ENCODE measurements at places on chromosomes 6 and 20.

DNA sequence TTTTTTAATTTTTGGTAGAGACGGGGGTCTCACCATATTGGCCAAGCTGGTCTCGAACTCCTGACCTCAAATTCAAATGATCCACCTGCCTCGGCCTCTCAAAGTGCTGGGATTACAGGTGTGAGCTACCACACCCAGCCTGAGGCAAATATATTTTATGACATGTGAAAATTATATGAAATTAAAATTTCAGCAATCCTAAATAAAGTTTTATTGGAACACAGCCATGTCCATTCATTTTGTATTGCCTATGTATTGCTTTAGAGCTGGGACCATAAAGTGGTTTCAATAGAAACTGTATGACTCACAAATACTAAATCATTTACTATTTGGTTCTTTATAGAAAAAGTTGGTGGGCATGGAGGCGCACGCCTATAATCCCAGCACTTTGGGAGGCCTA lies 32.0 kb upstream of the GCM1 start:
- DNase-seq: no peak
- H3K36me3 ChIP-seq: no peaks in the 10 kb centered on the region
- no peaks in the 10 kb centered on the region for H3K4me1 ChIP-seq
- no peaks in the 10 kb centered on the region for H3K27me3 ChIP-seq
- no peak overlapping the region for H3K4me3 ChIP-seq

- DNase-seq: no peak
- no peaks in the 10 kb centered on the region for H3K27me3 ChIP-seq
- no peak overlapping the region for H3K27ac ChIP-seq
- no peaks in the 10 kb centered on the region for H3K36me3 ChIP-seq
- H3K4me3 ChIP-seq: no peak overlapping the region
- H3K4me1 ChIP-seq: no peaks in the 10 kb centered on the region
These were observed 678.7 kb upstream of the ADGRB3 start for GRCh38 chr6:67956352-67956751.

GRCh38 chr6:159118924-159119323 lies 50.3 kb upstream of the FNDC1 start:
- no peak overlapping the region for H3K4me3 ChIP-seq
- H3K4me1 ChIP-seq: no peaks in the 10 kb centered on the region
- H3K36me3 ChIP-seq: no peaks in the 10 kb centered on the region
- H3K27ac ChIP-seq: no peak overlapping the region
- no peak for DNase-seq
- no peaks in the 10 kb centered on the region for H3K27me3 ChIP-seq

DNA sequence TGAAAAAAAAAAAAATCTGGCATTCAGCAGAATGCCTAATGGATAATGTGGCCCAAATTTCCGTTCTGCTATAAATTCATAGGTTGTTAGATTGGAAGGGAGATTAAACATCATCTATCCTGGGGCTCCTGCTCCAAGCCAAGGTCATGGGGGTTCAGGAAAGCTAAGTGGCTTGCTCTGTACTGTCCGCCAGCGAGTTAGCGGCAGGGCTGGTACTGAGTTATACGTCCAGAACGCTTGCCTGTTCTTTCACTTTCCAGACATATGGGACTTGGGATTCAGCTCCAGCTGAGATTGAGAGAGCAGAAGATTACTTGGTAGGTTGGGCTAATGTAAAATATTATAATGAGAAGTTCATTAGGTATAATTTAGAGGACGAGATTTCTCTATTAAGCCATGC lies 858 bp downstream of the RWDD1 start:
- H3K27ac ChIP-seq: peak overlapping the region; percentile 93
- H3K4me1 ChIP-seq: no peaks in the 10 kb centered on the region
- no peaks in the 10 kb centered on the region for H3K36me3 ChIP-seq
- no peak for DNase-seq

- H3K27me3 ChIP-seq: no peaks in the 10 kb centered on the region
- no peak for DNase-seq
- no peaks in the 10 kb centered on the region for H3K4me1 ChIP-seq
- no peak overlapping the region for H3K4me3 ChIP-seq
- peak overlapping the region; percentile 83 for H3K27ac ChIP-seq
These were observed 257.5 kb downstream of the ARID1B start for GRCh38 chr6:157034436-157035230.

GRCh38 chr6:91298543-91299145 lies 711.8 kb upstream of the MAP3K7 start:
- H3K27me3 ChIP-seq: no peaks in the 10 kb centered on the region
- no peak overlapping the region for H3K27ac ChIP-seq
- H3K4me3 ChIP-seq: no peak overlapping the region
- H3K36me3 ChIP-seq: no peaks in the 10 kb centered on the region

- no peaks in the 10 kb centered on the region for H3K4me1 ChIP-seq
- no peaks in the 10 kb centered on the region for H3K36me3 ChIP-seq
- no peaks in the 10 kb centered on the region for H3K27me3 ChIP-seq
- no peak for DNase-seq
- no peak overlapping the region for H3K27ac ChIP-seq
These were observed 79.6 kb downstream of the REV3L start for GRCh38 chr6:111403388-111403787.

GRCh38 chr20:15475483-15475882 lies 1097.8 kb downstream of the KIF16B start:
- H3K4me1 ChIP-seq: no peaks in the 10 kb centered on the region
- H3K27me3 ChIP-seq: no peaks in the 10 kb centered on the region
- H3K4me3 ChIP-seq: no peak overlapping the region
- no peaks in the 10 kb centered on the region for H3K36me3 ChIP-seq

- DNase-seq: no peak
- H3K4me1 ChIP-seq: no peaks in the 10 kb centered on the region
These were observed 127.8 kb downstream of the LRRC1 start for GRCh38 chr6:53922539-53922981.

DNA sequence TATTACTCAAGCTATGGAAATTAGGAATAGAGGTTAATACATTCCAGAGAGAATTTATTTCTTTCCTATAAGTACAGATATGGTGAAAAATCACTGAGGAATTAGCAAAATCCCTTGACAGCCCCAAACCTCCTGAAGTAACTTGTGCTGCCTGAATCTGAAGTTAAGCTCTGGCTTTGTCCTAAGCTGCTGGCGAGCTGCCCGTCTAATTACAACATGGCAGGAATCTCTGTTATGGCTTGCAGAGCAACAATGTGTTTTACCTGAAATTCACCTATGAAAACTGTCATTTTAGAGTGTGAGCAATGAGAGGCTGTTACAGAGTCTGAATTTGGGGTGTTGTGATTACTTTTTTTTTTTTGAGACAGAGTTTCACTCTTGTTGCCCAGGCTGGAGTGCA lies 22.5 kb upstream of the IYD start:
- H3K4me3 ChIP-seq: no peak overlapping the region
- H3K36me3 ChIP-seq: no peaks in the 10 kb centered on the region
- no peaks in the 10 kb centered on the region for H3K4me1 ChIP-seq
- DNase-seq: no peak
- no peaks in the 10 kb centered on the region for H3K27me3 ChIP-seq

DNA sequence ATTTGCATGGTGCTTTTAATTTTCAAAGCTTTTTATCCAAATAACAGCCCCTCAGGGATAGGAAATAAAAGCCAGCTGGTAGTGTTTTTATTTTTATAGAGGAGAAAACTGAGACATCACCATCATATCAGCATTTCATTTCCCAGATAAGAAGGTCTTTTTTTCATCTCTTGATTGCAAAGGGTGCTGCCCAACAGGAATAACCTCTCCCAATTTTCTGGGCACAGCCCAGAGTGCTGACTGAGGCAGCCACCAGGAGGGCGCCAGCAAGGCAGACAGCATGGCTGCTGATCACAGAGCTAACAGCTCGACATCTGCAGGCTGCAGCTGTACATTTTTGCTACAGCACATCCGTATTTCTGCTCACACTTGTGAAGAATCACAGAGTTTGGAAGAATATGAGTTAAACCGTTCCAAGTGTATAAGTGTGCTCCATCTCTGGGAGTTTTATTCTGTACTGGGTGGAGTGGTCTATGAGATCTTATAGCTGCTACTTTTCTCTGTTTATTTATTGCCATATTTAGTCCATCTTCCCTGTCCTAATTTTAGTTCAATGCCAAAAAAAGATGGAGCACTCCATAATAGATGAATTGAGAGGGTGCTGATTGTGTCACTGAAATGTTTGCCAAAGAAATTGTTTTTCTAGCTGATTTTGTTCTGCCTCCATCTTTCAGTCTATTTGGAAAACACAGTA lies 85.5 kb upstream of the C20orf144 start:
- DNase-seq: no peak
- no peaks in the 10 kb centered on the region for H3K36me3 ChIP-seq
- H3K4me3 ChIP-seq: no peak overlapping the region
- H3K27ac ChIP-seq: no peak overlapping the region

- DNase-seq: no peak
- no peaks in the 10 kb centered on the region for H3K36me3 ChIP-seq
- no peak overlapping the region for H3K4me3 ChIP-seq
These were observed 699.0 kb downstream of the PHF3 start for GRCh38 chr6:64334636-64335035.

DNA sequence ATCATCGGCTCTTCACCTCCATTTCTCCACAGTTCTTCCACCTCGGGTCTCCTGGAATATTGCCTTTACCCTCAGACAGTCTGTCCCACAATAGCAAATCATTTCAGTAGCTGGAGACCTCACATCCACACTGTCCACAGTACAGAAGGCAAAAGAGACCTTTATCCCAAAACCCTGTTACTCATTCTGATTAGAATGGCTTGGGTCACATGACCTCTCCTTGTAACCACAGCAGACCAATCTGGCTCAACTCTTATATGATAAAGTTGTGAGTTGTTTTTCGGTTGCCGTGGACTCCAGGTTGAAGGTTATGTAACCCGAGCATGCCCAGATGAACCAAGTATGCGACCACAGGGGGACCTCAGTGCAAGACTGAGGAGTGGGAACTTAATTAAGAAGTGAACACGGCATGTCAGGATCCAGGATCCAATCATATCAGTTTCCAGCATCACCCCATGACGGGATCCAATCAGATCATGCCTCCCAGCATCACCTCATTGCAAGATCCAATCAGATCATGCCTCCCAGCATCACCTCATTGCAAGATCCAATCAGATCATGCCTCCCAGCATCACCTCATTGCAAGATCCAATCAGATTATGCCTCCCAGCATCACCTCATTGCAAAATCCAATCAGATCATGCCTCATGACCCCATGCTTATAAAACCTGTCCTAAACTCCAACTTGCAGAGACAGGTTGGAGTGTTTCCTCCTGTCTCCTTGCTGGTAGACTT lies 68.7 kb downstream of the LY86 start:
- H3K27me3 ChIP-seq: no peaks in the 10 kb centered on the region
- H3K4me1 ChIP-seq: no peaks in the 10 kb centered on the region
- DNase-seq: no peak
- no peak overlapping the region for H3K27ac ChIP-seq

DNA sequence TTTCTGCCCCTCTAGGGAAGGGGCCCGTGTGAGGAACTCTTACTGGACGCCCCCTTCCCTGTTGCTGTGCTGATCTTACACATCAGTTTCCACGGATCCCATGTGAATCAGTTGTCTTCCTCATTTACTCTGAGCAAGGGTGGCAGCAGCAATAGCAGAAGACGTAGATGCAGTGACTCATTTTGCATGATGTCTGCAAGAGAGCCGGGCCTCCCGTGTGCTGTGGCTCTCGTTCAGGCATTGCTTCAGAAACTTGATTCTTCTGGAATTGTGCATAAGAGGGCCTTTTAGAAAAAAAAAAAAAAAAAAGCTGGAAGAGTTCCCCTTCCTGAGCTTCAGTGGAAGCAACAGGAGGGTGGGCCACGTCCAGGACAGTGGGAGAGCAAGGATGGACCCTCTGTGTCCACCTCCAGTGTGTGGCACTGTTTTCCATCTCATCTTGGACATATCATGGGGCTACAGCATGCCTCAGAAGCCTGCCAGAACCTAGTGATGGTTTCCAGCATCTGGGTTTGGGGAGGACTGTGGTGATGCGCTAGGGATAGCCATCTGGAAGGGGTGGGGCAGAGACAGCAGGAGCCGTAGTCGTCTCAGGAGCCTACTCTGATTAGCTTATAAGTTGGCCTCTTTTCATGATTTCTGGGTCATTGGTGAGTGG lies 62.1 kb downstream of the FOXO3 start:
- H3K27ac ChIP-seq: peak overlapping the region; percentile 74
- no peak overlapping the region for H3K4me3 ChIP-seq
- no peaks in the 10 kb centered on the region for H3K36me3 ChIP-seq
- DNase-seq: no peak

- no peaks in the 10 kb centered on the region for H3K27me3 ChIP-seq
- H3K36me3 ChIP-seq: no peaks in the 10 kb centered on the region
- H3K4me1 ChIP-seq: no peaks in the 10 kb centered on the region
These were observed 141.4 kb upstream of the PTPN1 start for GRCh38 chr20:50368813-50369224.

DNA sequence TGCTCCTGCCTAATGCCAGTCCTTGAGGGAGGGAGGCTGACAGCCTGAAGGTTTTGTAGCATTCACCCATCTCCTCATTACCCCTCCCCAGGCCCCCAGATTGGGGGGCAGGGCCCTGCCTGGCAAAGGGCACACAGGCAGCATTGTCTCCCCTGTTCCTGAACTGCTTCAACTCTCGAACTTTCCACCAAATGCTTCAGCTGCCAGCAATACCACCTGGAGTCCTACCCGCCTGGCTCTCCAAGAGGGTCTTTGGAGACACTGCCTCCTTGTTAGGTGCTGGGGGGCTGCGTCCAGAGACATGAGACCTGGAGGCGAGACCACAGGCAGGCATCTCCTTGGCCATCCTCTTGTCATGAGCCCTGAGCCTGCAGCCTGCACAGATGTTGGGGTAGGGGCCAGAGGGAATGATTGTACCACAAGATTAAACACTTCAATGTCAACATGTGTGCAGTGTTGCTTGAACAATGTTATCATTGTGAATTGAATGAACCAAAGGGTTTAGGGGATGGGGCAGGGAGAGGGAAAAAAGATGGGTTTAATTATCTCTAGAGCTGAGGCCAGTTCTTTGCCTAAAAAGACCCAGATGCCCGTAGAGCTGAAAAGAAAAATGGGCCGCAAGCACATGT lies 25.0 kb downstream of the BMP7 start:
- no peak overlapping the region for H3K4me3 ChIP-seq
- H3K4me1 ChIP-seq: peaks cover 3% of the 10 kb centered on the region
- DNase-seq: no peak
- no peak overlapping the region for H3K27ac ChIP-seq
- H3K36me3 ChIP-seq: no peaks in the 10 kb centered on the region
- H3K27me3 ChIP-seq: no peaks in the 10 kb centered on the region

DNA sequence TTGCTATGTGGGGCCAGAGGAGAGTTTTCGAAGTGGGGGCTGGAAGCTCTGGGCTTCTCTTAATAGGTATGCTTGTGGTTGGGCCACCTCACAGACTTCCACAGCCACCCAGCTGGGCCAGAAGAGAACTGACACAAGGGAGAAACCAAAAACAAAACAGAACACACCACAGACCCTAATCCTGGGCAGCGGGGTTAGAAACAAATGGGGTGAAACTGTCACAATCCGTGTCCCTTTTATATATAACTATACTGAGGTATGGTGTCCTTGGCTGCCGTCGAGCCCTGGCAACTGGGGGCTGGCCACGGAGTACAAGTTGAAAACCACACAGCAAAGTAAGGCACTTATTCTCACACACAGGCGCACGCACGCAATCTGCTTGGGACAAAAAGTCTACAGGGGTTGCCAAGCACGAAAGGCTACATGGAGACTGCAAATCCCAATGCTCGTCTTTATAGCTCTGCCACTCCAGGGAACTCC lies 78.3 kb downstream of the TRAM2 start:
- H3K4me3 ChIP-seq: no peak overlapping the region
- H3K4me1 ChIP-seq: no peaks in the 10 kb centered on the region
- H3K27ac ChIP-seq: peak overlapping the region; percentile 45
